ENCODE measurements at places on chromosomes 2 and 18.
A peak's percentile ranks its signal among the peaks of the same experiment; 100 is the strongest.

GRCh38 chr18:26436176-26437051, 111.9 kb downstream of the KCTD1 start:
- H3K36me3 ChIP-seq, result no peaks in the 10 kb centered on the region
- no peak overlapping the region for H3K4me3 ChIP-seq
- no peak overlapping the region for H3K27ac ChIP-seq
- no peaks in the 10 kb centered on the region for H3K4me1 ChIP-seq
- no peaks in the 10 kb centered on the region for H3K27me3 ChIP-seq

- no peaks in the 10 kb centered on the region for H3K36me3 ChIP-seq
- peak; percentile 60 for DNase-seq
- H3K27ac ChIP-seq, result no peak overlapping the region
- H3K4me1 ChIP-seq, result no peaks in the 10 kb centered on the region
- H3K27me3 ChIP-seq, result no peaks in the 10 kb centered on the region
Observed at GRCh38 chr2:161077367-161078210, 82.6 kb upstream of the TANK start.

GRCh38 chr18:24278591-24278990, 119.0 kb downstream of the OSBPL1A start:
- DNase-seq, result no peak
- H3K36me3 ChIP-seq, result no peaks in the 10 kb centered on the region
- H3K4me3 ChIP-seq, result no peak overlapping the region

- no peak overlapping the region for H3K27ac ChIP-seq
- H3K36me3 ChIP-seq, result no peaks in the 10 kb centered on the region
- no peaks in the 10 kb centered on the region for H3K27me3 ChIP-seq
- H3K4me3 ChIP-seq, result no peak overlapping the region
- DNase-seq, result no peak
- peaks cover 9% of the 10 kb centered on the region for H3K4me1 ChIP-seq
Observed at GRCh38 chr2:166239548-166239947, 111.7 kb upstream of the SCN1A start.

GRCh38 chr2:121596221-121597080, 52.8 kb downstream of the CLASP1 start:
- H3K4me1 ChIP-seq, result peaks cover 10% of the 10 kb centered on the region
- no peaks in the 10 kb centered on the region for H3K27me3 ChIP-seq
- DNase-seq, result peak; percentile 69
- no peak overlapping the region for H3K4me3 ChIP-seq
- peak overlapping the region; percentile 56 for H3K27ac ChIP-seq

All from small intestine (tissue), 16 donors.